NCI-H446 (cell line): ENCODE measurements at places on chromosomes 7 and 10.

- DNase-seq = no peak
These were observed 69.5 kb upstream of the VOPP1 start for GRCh38 chr7:55641811-55642210.

DNA sequence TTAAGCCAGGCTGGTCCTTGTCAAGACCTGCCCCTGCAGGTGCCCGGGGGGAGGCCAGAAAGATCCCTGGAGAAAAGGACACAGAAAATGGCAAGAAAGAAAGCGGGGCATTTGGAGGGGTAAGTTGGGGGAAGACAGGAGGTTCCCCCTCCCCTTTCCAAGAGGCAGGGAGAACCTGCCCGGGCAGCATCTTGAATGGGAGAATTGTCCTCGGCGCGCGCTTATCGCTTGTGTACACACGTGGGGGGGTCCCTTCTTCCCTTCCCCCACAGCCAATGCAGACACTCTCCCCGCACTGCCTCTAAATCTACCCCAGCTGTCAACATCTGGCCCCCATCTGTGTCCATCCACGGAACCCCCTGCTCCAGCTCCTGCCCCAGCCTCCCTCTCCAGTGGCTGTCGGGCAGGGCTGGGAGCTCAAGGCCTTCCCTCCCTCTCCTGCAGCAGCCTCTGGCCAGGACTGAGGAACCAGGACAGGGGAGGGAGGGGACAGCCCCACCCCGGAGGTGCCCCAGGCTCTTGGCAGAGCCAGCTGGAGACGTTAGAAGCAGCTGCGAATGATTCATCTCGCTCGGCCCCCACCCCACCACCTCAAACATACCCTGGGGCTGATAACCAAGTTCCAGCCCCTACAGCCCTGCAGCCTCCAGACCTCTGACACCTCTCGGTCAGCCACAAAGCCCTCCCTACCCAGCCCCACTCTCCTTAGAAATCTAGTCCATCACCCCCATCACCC, 25.3 kb downstream of the EPHB4 start:
- DNase-seq = no peak

GRCh38 chr10:53664282-53665019, 891.9 kb upstream of the MBL2 start:
- no peak for DNase-seq

GRCh38 chr7:37942934-37943610, 22.6 kb downstream of the EPDR1 start:
- peak; percentile 53 for DNase-seq

DNA sequence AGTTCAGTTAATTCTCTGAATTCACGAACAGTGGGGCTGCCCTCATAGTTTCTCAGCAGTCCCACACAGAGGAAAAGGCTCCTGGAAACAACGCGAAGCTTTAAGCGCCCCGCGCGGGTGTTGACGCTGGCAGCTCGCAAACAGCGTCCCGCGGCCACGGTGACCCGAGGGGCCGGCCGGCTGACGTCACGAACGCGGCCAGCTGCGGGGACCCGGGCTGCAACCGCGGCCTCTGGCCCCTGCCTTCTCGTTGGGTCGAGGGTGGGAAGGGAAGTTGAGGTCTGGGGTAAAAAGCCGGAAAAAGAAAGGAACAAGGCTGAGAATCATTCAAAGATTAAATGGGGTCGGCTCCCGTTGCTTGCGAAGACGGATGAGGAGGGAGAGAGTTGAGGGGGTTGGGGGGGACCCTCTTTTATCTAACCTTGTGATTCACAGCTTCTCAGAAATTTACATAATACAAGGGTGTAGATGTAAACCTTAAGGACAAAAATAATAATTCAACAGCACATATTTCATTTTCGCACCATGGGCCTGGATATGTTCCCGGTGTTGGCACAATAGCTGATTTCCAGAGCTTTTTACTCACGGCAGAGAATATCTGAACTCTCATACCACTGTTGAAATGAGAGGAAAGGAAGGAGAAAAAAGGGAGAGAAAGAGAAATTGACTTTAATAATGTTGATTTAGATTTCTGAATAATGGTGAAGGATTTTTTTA, 7.3 kb upstream of the FEZF1 start:
- no peak for DNase-seq

GRCh38 chr7:120691915-120692314, 166.0 kb downstream of the TSPAN12 start:
- DNase-seq = no peak

DNA sequence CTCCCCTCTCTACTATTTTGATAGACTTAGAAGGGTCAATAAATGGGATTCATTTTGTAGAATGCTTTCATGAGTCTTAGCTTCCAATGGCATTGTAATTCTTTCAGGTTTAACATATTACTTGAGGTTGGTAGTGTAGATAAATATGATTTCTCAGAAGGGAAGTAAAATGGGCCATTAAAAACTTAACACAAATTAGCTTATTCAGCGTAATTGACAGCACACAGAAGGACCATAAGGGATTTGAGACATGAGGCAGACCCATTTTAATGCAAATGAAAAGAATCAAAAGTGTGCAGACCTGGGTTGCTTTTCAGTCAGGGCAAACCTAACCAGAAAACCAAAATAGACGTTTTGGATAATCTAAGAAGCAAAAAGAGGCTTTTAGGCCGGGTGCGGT, 156.6 kb upstream of the CNTNAP2 start:
- DNase-seq = no peak

- no peak for DNase-seq
These were observed 1091.4 kb downstream of the CNTNAP2 start for GRCh38 chr7:147207988-147208387.

DNA sequence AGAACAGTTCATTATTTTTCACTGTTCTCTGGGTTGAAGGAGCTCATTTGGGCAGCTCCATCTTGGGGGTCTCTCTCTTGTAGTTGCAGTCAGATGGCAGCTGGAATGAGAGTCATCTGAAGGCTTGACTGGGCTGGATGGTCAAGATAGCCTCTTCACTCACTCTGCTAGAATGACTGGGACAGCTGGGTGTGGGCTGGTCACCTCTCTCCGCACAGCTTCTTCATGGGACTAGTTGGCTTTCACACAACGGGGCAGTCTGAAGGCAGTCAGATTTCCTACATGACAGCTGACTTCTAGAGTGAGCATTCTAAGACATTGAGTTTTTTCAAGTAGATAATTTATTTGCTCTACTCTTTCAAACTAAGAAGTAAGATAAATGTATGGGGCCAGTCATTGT, 13.1 kb downstream of the PLEKHA1 start:
- no peak for DNase-seq

GRCh38 chr7:149729983-149730801, 43.2 kb downstream of the ZNF467 start:
- DNase-seq = no peak

GRCh38 chr10:52020702-52021101, 293.4 kb upstream of the DKK1 start:
- DNase-seq = no peak

- no peak for DNase-seq
These were observed 2.3 kb downstream of the METTL27 start for GRCh38 chr7:73839743-73840714.

GRCh38 chr7:81672872-81673271, 97.0 kb downstream of the HGF start:
- DNase-seq = no peak

- no peak for DNase-seq
These were observed 250.2 kb downstream of the DPP6 start for GRCh38 chr7:154302380-154302779.

DNA sequence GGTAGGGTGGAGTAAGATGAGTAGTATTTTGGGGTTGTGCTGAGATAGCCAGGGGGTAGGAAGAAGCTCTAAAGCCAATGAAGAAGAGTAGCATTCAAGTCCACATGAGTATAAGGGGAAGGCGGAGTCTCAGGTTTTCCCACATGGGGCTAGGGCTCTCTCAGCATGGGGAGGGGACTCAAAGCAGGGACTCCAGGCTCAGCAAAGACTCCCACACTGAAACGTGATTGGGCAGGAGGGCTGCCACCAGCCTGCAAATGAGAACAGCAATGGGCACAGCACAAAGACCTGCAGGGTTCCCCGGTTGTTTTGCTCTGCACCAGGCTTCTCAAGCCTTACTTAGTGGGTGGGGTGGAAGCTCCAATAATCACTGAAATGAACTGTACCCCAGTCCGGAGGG, 1.5 kb upstream of the NRAP start:
- DNase-seq = no peak

- DNase-seq = no peak
These were observed 73.2 kb downstream of the SFMBT2 start for GRCh38 chr10:7337431-7338171.

DNA sequence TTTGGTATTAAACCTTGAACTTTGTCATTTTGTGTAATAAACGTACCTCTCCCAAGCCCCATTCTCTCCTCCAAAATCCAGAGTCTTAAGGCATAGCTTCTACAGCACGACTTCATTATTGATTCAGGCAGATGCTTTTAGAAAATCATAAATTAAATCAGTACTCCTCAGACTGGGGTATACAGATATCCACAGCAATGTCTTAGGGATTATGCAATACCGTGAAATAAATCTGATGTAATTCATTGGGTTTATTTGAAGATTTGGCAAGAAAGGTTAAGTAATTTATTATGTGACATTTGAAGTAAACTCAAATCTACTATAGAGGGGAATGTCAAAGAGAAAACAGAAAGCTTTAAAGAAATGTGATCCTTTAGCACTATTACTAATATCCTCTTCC, 246.1 kb upstream of the PLXDC2 start:
- DNase-seq = no peak

DNA sequence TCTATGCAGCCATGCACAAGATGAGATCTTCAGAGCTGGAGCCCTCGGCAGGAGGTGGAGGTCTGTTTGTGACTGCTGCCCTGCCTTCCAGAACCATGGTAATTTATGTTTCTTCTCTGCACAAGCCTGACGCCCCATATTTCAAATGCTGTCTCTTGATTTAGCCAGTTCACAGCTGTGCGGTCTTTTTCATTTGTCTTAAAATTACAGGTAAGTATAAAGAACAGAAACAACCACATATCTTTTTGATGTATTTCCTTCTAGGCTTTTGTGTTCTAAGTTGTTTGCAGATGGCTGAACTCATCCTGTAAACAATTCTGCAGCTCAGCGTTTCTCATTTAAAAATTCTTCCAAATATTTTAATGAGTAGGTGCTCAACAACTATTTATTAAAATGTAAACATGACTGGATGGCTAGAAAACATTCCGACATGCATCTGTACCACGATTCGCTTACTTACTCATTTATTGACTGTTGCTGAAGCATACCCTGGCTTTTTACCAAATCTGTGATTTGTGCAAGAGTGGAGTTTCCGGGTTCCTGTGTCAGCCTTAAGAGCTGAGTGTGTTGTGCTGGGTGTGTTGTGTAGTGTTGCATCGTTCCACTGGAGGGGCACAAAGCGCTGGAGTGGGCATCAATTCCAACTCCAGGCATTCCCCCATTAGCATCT, 58.9 kb downstream of the PIP4K2A start:
- DNase-seq = no peak

DNA sequence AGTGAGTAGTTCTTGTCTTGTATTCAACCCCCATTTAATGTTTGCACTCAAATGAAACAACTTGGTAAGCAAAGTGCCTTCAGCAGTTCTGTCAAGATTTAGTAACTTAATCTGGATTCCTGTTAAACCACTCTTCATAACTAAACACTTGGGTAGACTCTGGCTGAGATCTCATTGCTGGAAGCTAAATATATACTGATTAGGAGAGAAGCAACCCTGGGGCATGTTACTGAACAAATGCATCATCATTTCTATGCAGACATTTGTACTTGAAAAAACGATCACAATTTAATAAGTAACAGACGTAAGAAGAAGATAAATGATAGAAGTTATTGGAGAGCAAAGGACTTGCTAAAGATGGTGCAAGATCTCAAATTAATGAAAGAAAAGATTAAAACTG, 308.4 kb upstream of the POM121L12 start:
- DNase-seq = no peak

DNA sequence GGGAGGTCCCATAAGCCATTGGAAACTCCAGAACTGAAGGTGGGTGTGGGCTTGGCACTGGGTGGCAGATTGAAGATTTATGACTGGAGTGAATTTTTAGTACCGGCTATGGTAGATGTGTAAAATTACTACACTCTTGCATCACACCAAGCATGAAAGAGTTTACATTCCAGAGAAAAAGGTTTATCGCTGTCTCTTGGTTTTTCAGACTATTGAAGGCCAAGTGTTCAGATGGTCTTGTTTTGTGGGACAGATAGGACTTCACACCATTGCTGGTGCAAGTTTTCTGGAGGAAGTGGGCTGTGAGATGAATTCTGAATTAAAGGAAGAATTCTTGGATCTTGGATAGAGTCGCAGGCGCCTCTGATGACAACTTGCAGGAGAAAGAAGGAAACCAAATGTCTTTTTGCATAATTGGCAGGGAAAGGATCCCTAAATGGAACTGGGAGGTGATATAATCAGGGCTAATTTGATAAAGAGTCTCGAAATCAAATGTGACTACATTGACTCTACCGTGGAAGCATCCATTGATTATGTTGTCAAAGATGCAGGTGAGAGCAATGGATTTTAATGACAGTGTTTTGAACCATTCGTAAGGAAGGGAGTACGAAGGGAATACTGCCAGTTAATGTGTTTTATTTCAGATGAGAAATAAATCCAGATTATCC, 14.2 kb upstream of the NMT2 start:
- no peak for DNase-seq

- DNase-seq = no peak
These were observed 40.4 kb downstream of the SCIN start for GRCh38 chr7:12610899-12611298.

DNA sequence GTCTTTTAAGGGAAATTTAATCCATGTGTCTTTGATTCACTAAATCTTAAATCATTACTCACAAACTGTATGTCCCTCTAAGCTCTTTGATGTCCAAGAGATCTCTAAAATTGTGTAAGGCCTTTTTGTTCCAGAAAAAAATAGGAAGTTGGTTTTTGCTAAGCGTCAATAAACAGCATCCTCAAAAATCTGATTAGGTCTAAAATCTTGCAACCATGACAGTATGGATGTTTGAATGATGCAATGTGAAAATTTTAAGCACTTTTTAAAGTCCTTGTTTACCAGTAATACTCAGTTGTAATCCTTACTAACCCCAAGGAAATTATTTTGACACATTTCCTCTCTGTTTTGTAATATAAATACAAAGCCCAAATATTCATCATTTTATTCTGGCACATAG, 6.8 kb downstream of the MET start:
- no peak for DNase-seq

GRCh38 chr10:119634219-119634544, 17.0 kb upstream of the BAG3 start:
- no peak for DNase-seq

GRCh38 chr7:121113288-121113687, 124.8 kb downstream of the CPED1 start:
- DNase-seq = no peak

GRCh38 chr10:329361-330099, 194.3 kb downstream of the ZMYND11 start:
- peak; percentile 89 for DNase-seq

GRCh38 chr7:65382452-65382851, 8.8 kb downstream of the ZNF92 start:
- DNase-seq = no peak

GRCh38 chr10:34102237-34102673, 712.8 kb downstream of the PARD3 start:
- DNase-seq = no peak

GRCh38 chr10:131851346-131851745, 49.5 kb upstream of the PPP2R2D start:
- DNase-seq = no peak

GRCh38 chr10:131743190-131744151, 157.3 kb upstream of the PPP2R2D start:
- no peak for DNase-seq
